Stimulated activated memory B cell treated with anti-CD40 and anti-IgM and Interleukin-4, amounts not matched to agents 10 μg/mL and 1 μg/mL and 100 μg/mL, for 72 hours (primary cell): ENCODE measurements at places on chromosomes 1 and 21.

DNA sequence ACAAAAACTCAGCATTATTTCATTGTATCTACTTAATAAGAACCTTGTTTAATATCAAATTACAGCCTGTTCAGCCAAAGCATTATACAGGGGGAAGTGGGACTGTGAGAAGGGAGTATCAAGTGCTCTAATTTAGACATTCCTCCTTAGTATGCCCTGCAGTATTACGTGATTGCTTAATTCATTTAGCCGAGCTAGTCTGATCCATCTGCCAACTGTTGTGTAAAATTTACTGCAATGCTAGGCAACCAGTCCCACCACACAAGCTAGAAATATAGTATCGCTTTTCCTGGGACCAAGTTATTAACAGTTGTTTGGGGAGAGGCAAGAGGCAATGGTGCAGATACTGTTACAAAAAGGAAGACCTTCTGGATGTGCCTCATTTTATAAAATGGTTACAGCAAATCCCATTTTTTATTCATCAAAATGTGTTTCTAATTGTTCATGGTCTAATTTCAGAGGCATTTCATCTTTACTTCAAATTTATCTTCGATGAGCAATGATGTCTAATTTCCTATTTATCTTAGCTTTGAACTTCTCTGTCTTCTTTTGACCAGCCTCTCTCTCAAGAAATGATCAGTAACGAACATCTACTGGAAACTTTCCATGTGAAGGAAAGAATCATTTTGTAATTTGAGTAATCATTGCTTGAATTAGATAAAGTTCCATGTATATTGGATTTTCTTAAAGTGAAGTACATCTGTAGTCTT lies 283.3 kb downstream of the DUSP10 start:
- no peak for ATAC-seq

DNA sequence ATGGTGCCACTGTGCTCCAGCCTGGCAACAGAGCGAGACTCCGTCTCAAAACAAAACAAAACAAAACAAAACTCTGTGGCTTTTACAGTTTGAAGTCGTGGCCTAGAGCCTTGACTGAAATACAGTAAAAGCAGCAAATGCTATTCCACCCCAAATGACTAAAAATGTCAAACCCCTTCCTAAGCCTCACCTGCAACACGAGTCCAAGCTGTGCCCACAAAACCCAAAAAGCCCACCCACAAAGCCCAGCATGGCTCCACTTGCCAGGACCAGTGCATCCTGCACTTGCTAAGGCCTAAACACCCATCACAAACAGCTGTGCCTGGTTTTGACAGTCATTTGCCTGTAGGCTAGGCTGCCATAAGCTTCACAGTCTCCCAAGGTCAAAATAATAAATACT lies 21.3 kb downstream of the VAV3 start:
- ATAC-seq: no peak

DNA sequence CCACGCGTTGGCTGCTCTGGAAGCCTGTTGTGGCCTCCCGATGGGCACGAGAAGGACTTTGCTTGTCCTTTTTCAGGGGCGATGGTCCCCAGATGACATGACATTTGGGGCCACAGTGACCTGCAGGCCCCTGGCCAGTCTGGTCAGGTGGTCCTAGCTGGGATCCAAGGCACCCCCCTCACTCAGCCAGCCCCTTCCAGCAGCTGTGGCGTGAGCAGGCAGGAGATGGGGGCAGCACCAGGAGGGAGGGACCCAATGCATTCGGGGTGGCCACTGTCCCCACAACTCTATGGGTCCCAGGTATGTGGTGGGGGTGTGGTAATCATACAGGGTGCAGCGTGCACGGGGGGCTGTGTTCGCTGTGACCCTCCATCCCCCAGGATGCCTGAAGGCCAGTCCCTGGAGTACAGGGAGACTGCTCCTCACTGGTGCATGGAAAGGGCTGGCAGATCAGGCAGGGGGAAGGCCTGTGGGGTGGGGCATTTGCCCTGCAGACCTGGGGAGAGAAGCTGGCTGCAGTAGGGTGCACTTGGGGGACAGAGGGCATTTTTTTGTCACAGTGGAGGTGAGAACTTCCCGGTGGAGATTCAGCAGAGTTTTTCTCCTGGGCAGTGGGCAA lies 31.7 kb downstream of the WNT3A start:
- no peak for ATAC-seq

DNA sequence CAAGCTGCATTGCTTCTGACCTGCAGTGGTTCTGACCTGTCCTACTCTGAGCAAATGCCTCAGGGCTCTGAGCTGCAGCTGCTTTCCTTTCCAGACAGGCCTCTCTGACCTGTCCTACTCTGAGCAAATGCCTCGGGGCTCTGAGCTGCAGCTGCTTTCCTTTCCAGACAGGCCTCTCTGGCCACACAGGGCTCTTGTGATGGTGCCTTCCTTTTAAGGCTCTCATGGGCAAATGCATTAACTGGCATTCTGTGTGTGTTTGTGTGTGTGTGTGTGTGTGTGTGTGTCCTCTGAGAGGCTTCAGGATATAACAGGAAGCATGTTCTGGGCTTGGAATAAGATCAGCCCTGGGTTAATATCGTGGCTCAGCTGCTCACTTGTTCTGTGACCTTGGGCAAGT lies 131.3 kb downstream of the NTPCR start:
- no peak for ATAC-seq

DNA sequence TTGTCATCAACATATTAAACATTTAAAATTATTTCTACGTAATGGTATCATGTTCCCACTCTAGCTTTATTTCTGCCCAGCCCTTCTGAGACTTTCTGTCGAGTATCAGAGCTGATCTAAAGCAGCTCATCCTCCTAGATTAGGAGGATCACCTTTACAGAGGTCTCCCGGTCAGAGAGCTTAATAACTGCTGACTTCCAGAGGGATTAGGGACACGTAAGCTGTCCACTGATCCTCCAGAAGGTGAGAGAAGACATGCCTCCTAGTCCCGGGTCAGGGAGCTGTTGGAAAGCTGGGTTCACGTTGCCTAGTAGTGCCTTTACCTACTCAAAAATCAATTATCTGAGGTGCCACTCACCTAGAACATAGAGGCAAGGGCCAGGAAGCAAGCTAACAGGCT lies 31.2 kb upstream of the NADK start:
- ATAC-seq: no peak

- ATAC-seq: no peak
These were observed 23.3 kb downstream of the TTC34 start for GRCh38 chr1:2778220-2778592.

DNA sequence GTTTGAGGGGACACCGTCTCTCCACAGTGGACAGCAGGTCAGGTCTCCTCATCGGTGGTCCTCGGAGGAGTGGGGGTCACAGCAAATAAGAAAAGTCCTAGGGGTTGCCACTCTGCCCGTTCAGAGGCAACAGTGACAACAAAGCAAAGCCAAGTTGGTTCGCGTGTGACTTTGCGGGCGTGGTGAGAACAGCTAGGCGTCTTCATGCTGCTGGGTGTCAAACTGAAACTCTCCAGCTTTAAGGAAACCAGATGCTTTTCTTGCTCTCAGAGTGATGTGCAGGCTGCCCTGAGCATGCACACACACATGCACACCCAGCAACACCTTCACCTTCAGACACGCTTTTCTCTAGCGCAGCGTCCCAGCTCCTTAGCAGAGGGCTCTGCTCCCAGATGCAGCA lies 70.1 kb upstream of the ARHGEF16 start:
- ATAC-seq: no peak

DNA sequence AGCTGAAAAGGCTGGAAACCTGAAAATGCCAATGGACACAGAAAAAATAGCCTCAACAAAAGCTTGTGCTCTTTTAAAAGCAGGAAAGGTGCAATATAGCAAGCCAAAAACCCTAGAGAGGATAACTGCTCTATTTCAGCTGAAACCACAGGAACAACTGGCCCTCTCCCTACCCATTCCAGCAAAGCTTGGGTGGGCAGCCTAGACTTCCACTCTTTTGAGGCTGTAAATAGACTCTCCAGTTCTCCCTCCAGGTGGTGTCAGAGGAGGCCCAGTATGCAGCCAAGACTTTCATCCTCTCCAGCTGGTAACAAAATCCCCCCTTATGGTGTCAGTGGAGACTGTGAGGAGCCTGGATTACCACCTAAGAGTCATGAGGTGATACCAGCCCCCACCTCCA lies 206.9 kb upstream of the PLD5 start:
- no peak for ATAC-seq

GRCh38 chr1:54834007-54834541 lies 33.0 kb upstream of the TTC22 start:
- ATAC-seq: no peak

- no peak for ATAC-seq
These were observed 20.0 kb upstream of the EPHA2 start for GRCh38 chr1:16175610-16176553.

DNA sequence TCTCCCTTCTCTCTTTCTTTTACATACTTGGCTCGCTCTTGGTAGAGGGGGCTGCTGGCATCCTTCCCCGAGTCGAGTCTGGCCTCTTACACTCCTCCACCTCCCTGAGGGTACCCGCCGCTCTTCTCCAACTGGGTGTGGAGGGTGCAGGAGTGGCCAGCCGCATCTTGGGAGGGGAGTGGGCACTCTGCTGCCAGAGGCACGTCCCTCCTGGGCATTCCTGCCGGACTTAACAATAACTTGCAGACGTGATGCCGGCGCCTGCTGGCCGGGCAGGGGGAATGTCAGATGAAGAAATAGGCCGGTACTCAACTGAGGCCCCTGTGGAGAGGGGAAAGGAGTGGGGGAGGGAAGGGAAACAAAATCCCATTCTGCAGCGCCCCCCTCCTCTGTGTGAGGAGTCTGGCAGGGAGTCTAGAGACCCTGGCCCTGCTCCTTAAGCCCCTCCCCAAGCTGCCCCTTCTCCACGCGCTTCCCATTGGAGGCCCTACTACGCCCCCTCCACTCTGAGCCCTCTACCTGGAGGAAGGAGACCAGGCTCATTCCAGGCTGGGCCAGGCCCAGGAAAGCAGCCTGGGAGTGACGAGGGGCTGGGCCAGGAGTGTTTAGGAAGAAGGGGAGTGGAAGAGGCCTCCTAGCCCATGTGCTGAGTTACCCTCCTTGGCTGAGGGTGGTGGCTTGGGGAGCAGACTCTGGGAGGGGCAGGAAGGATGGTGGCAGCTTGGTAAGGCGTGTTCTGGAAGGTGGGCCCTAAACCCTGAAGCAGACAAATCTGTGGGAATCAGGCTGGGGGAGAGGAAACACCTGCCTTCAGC lies 1.8 kb downstream of the ATP2B4 start:
- ATAC-seq: no peak

DNA sequence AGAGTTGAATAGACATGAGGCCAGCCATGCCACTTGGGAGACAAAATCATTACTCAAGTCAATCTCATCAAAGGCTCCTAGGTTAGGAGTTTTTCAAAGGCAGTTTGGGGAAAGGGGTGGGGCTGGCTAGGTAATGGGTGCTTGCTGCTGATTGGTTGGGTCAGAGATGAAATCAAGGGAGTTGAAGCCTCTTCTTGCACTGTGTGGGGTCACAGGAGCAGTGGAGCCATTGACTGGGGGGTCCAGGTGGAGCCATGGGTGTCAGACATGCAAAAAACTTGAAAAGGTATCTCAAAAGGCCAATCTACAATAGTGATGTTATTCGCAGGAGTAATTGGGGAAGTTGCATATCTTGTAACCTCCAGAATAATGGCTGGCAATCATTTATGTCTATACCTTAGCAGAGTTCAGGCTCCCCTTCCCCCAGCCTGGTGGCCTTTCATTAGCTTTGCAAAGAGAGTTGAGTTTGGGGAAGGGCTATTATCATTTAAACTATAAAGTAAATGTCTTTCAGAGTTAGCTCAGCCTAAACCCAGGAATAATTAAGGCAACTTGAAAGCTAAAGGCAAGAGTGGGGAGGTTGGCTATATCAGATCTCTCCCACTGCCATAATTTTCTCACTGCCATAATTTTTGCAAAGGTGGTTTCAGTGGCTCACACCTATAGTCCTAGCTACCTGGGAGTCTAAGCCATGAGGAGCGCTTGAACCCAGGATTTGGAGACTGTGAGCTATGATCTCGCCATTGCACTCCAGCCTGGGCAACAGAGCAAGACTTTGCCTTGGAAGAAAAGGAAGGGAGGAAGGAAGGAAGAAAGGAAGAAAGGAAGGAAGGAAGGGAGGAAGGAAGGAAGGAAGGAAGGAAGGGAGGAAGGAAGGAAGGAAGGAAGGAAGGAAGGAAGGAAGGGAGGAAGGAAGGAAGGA lies 7.8 kb upstream of the PINK1 start:
- no peak for ATAC-seq

- ATAC-seq: no peak
These were observed 5.0 kb upstream of the PMVK start for GRCh38 chr1:154941333-154942013.
